AML-193 (cell line): ENCODE measurements at places on chromosomes 6 and 20.
A peak's percentile ranks its signal among the peaks of the same experiment; 100 is the strongest.

DNA sequence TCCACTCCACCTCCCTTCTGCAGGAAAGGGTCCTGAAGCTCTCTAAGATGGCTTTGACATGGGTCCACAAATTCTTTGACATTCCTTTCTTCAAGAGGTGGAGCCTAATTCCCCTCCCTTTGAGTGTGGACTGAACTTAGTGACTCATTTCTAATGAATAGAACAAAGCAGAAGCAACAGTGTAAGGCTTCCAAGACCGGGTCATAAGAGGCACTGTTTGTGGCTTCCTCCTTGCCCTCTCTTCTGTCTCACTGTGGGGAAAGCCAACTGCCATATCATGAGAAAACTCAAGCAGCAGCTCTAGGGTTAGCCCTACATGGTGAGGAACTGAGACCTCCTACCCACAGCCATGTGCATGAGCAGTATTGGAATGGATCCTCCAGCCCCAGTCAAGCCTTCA is 5.9 kb upstream of the CDK5RAP1 start:
- DNase-seq: peak; percentile 10

GRCh38 chr6:130935978-130936377 is 108.8 kb downstream of the SMLR1 start:
- DNase-seq: no peak

- no peak for DNase-seq
Measured at GRCh38 chr6:22557007-22557406, 12.4 kb upstream of the HDGFL1 start.

GRCh38 chr6:128532136-128532535 is 11.7 kb upstream of the PTPRK start:
- no peak for DNase-seq

- DNase-seq: peak; percentile 44
Measured at GRCh38 chr20:57514273-57514751, 10.6 kb downstream of the CTCFL start.

- no peak for DNase-seq
Measured at GRCh38 chr20:14744723-14745122, 407.3 kb upstream of the FLRT3 start.

DNA sequence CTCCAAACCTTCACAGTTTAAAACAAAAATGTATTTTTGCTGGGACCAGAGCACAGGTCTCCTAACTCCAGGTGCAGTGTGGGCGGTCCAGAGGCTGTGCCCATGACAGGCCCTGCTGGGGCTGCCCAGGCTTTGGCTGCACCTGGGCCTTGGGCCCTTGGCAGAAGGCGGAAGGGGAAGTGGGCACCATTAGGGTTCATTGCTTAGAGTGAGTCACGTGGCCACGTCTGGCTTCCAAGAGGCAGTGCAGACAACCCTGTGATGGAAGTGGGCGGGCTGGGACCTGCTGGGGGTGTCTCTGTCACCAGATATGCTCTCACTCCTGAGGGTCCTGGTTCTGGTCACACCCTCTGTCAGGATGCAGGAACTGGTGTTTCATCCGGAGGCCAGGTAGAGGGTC is 302.2 kb downstream of the QKI start:
- DNase-seq: no peak

DNA sequence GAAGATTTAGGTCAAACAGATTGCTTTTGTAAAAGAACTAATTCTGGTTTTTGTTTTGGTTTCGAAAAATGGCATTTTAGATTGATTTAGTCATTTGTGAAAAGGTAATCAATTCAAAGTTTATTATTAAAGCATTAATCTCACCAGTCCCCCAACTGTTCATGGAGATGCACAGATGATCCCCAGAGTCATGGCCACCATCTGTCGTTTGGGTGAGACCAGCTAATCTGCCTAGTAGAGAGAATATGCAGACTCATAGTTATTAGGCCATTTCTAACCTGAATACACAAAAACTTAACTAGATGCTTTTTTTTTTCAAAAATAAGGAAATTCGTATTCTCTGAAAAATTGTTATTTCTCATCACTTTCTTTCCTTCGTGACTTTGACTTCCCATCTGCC is 58.1 kb downstream of the C6orf58 start:
- no peak for DNase-seq
